Osteoblast (primary cell): ENCODE measurements at places on chromosomes 11 and 22. TPM values are rescaled to one million over a fixed set of nuclear protein-coding genes. Genes with fewer than 3 reads are reported as not detected.

Gene TMEM191B
- 1.2 TPM in 1 of 2 replicates, not detected in the other for total RNA-seq

DNA sequence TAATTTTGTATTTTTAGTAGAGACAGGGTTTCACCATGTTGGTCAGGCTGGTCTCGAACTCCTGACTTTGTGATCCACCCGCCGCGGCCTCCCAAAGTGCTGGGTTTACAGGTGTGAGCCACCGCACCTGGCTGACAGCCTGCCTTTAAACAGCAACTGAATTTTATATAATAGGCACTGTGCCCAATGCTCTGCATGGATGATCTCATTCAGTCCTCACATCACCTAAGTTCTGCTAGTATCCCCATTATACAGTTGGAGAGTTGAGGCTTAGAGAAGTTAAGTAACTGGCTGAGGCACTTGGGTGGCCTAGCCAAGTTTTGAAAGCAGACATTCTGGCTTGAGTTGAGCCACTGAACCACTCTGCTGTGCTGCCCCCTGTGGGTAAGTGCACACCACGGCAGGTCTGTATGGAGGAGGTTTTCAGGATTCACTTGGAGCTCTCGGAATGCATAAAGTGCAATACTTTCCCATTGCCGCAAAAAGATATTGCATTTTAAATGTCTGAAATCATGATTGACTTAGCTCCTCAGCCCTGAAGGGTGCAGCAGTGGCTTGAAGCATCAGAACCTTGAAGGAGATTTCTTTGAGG lies 112.4 kb downstream of the LDLRAD3 start:
- no peak for DNase-seq

DNA sequence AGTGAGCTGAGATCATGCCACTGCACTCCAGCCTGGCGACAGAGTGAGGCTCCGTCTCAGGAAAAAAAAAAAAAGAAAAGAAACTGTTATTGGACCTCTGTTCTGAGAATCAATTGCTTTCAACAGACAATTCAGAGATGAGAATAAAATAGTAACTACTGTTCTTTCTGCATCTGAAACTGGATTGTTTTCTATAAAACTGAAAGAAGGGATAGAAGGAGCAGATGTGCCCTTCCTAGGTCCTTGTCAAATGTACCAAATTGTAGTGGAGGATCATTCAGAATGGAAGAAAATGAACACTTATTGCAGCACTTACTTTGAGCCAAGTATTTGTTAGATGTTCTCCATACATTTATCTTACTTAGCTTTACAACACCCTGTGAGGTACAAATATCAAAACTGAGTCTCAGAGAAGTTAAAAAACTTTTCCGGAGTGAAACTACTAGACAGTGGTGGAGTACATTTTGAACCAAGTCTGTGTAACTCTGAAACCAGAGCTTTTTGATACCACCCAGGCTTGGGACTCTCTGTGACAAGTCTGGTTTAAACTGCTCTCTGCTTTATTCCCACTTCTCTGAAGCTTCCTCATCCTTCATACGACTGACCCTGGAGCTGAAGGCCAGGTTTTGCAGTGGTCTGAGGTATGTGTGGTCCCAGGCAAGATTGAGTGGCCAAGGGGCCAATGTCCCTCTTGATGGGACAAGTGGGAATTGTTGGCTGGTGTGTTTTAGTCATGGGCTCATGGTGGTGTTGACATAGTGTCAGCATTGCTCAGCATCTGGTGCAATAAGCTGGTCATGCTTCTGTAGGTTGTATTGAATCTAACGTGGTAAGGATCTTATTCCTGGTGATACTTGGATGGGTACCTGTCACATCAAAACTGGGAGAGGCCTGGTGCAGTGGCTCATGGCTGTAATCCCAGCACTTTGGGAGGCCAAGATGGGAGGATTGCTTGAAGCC lies 48.2 kb upstream of the CCDC134 start:
- no peak for DNase-seq

DNA sequence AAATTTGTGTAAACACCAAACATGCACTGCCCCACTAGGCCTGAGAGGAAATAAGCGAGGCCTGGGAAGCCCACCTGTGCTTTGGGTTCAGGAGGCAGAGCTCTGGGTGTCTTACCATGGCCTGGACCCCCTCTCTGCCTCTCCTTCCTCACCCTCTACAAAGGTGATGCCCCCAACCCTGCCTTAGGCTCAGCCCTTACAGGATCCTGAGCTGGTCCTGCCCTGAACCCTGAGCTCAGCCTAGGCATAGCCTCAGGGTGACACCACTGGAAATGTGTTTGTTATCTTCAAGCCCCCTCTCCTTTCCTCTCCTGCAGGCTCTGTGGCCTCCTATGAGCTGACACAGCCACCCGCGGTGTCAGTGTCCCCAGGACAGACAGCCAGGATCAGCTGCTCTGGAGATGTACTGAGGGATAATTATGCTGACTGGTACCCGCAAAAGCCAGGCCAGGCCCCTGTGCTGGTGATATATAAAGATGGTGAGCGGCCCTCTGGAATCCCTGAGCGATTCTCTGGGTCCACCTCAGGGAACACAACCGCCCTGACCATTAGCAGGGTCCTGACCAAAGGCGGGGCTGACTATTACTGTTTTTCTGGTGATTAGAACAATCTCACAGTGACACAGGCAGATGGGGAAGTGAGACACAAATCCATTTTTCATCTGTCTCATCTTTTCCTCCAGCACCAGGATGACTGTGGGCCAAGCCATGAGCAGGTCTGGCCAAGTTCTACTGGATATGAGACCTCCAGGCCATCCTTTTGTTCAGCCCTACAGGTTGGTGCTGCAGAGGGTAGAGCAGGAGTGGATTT lies 117.8 kb downstream of the GGTLC2 start:
- no peak for DNase-seq

GRCh38 chr11:124798991-124799347 lies 1.2 kb downstream of the MSANTD2 start:
- DNase-seq: peak; percentile 72

- DNase-seq: no peak
These were observed 97.1 kb downstream of the CWC15 start for GRCh38 chr11:94876222-94876621.

- peak; percentile 88 for DNase-seq
These were observed 296.2 kb downstream of the NTM start for GRCh38 chr11:131666617-131667016.
